ENCODE measurements at places on chromosomes 12 and 14. TPM values are rescaled to one million over a fixed set of nuclear protein-coding genes. Genes with fewer than 3 reads are reported as not detected.
A peak's percentile ranks its signal among the peaks of the same experiment; 100 is the strongest.

The GPR137C gene
- total RNA-seq = 0.71 TPM

The CCDC177 gene
- not detected for total RNA-seq

The PPP4R3A gene
- 73.6 TPM for total RNA-seq

The COQ5 gene
- 25.1 TPM for total RNA-seq

The HEATR5A gene
- total RNA-seq = 37.6 TPM

The PRKD1 gene
- total RNA-seq = 17.2 TPM

The POLR3B gene
- 11.4 TPM for total RNA-seq

The SPPL3 gene
- total RNA-seq = 52.3 TPM

The NPFF gene
- total RNA-seq = not detected

The VWF gene
- total RNA-seq = 272 TPM

The CD27 gene
- 1.9 TPM for total RNA-seq

The SLC22A17 gene
- total RNA-seq = 27.3 TPM

DNA sequence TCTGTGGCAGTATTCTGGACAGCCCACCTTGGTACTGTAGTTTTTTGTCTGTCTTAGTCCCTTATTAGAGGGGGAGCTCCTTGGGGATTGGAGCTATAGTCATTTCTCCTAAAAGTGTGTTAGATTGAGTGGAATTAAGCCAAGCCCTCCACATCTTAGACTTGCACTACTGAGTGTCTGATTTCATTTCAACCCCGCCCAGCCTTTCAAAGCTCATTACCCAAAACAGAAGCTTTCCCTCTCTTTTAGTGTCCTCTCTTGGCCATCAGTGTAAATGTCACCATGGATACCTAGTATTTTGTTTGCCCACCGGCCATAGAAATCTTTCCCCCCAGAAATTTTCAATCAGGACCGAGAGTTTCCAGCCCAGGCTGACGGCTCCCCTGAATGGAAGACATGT is 74.5 kb downstream of the LRRC74A start:
- peak; percentile 52 for DNase-seq

DNA sequence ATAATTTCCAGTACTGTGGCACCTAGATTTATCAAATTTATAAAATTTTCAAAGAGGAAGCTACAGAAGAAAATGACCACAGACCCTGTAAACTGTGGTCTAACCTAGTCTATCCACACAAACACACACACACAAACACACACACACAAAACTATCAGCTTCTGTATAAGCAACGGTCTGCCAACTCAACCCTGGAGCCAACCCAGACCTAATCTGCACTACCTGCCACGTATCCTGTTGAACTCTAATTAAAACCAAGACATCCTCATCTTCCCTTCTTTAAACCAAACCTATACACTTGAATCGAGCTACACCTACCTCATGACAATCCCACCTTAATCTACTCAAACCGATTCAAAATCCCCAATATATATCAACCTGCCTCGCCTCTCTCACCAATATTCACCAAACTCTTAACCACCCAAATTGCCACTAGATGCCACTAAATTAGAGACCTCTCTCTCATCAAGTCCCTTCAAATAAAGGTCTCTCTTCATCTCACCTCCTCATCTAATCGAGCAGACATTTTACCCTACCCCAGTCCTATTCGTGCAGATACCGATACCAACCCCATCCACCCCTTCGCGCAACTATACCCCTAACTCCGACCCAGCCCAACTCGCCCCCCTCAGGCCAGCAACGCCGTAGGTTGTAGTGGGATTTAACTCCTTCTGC is 808 bp downstream of the ACIN1 start:
- DNase-seq = no peak

DNA sequence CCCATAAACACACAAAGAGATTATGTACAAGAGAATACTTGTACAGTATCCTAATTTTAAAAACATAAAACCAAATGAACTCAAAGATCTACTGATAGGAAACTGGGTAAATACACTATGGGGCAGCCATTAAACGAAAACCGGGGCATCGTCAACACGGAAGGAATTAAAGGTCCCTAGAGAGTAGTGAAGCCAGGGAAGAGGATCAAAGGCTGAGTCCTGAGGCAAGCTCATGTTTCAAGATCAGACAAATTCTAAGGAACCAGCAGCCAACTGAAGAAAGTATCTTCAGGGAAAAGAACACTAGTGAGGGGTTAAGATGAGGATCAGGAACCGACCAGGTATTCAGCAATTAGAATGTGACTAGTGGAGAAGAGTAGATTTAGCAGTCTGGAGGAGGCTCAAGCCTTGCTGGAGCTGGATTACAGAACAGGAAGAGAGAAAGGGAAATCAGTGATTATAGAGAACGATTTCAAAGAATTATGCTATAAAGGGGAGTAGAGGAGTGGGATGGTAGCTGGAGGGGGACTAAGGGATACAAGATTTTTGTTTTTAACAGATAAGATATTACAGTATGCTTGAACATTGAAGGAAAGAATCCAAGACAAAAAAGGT is 23.7 kb downstream of the SEL1L start:
- DNase-seq = no peak

DNA sequence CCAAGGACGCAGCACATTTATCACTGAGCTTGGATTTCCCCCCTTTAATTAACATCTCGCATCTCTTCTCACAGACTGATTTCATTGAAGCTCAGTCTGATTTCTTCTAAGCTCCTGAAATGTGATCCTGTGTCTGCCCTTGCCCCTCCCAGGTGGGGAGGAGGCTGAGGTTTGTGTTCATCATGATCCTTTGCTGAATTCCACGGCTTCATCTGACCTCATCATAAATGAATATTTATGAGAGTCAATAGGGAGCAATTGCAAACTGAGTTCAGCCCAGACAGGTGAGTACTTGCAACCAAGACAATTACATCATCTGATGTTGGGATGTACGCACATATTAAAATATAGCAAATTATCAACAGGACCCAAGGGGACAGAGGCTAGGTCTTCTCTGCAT is 72.4 kb downstream of the MAP1LC3B2 start:
- DNase-seq = no peak

- no peak for DNase-seq
These were observed 40.5 kb downstream of the KRT80 start for GRCh38 chr12:52151153-52151836.

DNA sequence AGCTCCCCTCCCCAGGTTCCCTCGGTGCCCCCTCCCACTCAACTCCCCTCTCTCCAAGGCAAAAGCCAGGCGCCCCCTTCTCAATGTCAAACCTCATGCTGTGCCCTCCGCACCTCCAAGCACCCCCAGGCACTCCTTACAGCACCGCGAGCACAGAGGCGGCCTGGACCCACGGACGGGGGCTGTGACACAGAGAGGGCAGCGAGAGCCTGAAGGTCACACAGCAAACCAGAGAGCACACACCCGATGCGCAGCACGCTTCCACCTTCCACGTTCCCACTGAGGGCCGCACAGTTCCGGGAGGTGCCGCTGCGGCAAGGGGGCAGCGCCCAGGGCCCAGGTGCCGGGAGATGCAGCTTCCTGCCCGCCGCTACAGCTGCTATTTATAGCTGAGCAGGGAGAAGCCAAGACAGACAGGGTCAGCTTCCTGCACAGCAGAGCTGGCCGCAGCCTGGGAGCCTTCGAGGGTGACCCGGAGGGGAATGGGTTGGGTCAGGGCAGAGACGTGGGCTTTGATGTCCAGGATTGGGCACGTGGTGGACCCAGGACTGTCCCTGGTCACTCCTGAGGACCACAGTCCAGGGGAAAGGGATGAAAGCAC is 12.9 kb downstream of the NCOR2 start:
- DNase-seq = peak; percentile 50

DNA sequence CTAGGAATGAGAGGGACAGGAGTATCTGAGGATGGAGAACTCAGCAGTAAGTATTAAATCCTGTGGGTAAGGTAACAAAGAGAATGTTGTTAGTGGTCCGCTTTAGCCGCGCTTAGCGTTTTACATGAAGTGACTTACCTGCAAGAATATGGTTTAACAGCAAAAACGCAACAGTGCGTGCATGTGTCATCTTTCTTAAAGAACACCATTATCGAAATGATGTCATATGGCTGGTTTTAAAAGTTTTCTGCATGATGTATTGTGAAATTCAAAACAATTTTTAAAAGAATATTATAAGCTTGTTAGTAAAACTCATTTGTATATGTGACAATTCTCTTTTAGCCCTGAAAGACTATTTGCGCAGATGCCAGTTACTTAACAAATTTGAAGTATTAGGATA is 1.7 kb downstream of the LEMD3 start:
- peak; percentile 13 for DNase-seq

- DNase-seq = no peak
These were observed 224.3 kb downstream of the SLC41A2 start for GRCh38 chr12:104733717-104734175.

DNA sequence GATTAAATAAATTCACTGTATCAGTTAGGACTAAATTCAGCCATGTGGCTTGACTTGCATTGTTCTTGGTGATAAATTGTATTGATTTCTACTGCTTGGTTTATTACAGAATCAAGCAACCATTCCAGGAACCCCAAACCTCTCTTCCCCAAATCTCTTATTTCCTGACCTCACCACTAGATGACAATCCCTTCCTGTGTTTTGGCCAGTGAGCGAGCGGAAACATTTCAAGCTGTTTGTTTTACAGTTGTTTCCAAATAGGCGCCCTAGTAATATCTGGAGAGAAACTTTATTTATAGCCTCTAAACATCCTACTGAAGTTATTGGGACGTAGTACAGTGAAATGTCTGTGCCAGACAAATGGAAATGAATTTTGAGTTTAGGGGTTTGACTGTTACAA is 161.1 kb downstream of the SNAPC1 start:
- DNase-seq = peak; percentile 85

GRCh38 chr12:72272091-72272661 is at the start of gene TRHDE:
Gene TRHDE (plus strand): TSS chr12:72272370. CDS start chr12:72272644, 274 bp downstream.
- peak; percentile 78 for DNase-seq

GRCh38 chr12:10607885-10608458 is 5.4 kb downstream of the MAGOHB start:
- no peak for DNase-seq

- no peak for DNase-seq
These were observed 1.7 kb downstream of the ANKRD52 start for GRCh38 chr12:56256326-56256960.

- no peak for DNase-seq
These were observed 18.7 kb upstream of the POP5 start for GRCh38 chr12:120599672-120600552.

GRCh38 chr14:99537399-99537798 is 56.2 kb downstream of the CCNK start:
- DNase-seq = no peak

GRCh38 chr14:51157012-51157411 is 62.1 kb upstream of the TRIM9 start:
- DNase-seq = no peak

DNA sequence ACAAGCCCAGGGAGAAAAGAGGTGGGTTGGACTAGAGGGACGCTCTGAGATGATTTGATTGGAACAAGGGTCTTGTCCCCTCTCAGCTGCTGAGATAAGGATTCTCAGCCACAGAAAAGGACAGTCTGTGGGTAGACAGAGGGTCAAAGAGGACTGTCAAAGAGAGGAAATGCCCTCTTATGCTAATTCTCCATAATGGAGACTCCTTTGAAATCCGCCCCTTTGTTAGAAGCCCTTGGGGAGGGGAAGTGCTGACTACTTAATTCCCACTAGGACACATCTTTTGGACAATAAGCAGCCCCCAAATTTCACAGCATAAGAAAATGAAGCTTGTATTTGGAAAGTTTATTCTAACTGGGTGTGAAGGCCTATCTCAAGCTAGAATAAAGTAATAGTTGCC is 176.6 kb downstream of the KTN1 start:
- DNase-seq = no peak

DNA sequence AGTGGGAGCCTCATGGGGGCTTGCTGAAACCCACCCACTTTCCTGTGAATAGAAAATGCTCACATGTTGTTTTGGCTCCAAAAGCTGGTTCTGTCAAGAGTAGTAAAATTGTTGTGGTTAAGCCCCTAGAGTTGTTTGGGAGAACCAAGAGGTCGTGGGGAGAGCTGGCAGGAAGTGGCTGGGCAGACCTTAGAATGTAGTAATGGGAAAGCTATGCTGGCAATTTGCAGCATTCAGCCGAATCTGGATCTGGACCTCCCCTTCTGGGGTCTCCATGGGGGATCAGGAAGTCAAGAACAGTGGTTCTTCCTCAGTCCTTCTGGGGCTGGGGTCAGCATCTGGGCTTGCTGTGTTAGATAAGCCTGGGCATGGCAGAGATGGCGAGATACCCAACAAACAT is 150.6 kb upstream of the TBX3 start:
- no peak for DNase-seq

DNA sequence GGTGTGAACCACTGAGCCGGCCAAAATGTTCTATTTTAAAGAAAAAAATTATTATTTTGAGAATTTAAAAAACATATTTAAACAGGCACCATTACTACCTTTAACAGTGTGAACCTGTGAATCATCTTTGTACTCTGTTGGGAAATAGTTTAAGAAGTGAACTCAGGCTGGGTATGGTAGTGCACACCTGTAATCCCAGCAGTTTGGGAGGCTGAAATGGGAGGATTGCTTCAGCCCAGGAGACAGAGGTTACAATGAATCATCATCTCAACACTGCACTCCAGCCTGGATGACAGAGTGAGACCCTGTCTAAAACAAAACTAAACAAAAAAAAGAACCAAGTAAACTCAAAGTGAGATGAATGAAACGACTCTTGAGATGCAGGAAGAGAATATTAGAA is 3.1 kb upstream of the WDR89 start:
- no peak for DNase-seq

- DNase-seq = no peak
These were observed 267.6 kb upstream of the BTG1 start for GRCh38 chr12:92413286-92413685.

DNA sequence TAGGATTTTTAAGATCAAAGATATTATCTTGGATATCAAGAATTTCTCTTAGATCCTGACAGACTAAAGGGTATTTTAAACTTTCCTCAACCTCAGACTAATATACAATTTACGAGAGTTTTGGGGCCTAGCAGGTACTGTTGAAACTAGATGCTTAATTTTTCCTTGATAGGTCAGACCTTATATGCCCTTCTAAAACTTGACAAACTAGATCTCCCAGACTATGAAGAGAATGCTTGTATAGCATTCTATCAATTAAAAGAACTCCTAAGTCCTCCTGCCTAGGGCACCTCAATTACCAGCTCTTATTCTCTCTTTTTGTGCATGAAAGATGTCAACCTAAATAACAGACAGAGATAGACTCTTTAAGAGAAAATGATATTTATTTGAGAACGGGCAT is 60.4 kb upstream of the TRIM9 start:
- no peak for DNase-seq

DNA sequence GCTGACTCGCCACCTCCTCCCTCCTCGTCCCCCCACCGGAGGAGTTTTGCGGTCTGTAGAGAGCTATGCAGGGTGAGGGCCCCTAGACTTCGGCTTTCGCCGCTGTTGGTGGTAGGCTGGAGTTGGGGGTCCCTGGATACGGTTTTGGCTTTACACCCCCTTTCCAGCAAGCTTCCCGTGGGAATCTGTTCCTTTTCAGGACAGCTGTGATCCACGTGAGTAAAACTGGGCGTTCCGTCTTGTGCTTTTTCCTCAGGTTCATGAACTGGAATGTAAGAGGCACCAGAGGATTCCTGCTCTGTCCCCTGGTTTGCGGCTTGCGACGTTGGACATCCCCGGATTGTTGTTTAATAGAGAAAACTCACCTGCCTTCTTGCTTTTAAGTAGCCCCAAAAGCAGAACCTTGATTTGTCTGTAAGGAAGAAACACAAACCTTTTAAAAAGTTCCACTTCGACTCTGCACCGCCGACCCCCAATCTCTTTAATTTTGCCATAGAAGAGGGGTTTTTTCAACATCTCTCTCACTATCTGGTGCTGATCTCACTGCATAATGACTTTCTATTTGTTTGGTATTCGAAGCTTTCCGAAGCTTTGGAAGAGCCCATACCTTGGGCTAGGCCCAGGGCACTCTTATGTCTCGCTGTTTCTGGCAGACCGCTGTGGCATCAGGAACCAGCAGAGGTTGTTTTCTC is 490 bp downstream of the PRORP start:
- DNase-seq = peak; percentile 18

- DNase-seq = no peak
These were observed 113.1 kb upstream of the G2E3 start for GRCh38 chr14:30445852-30446251.

Measured in lung (tissue), 17 donors.